ENCODE measurements at places on chromosomes 2 and 18.

- DNase-seq = no peak
These were observed 115.5 kb downstream of the TWIST2 start for GRCh38 chr2:238963161-238963970.

GRCh38 chr2:219249203-219249980 is 3.7 kb upstream of the TUBA4B start:
- peak; percentile 23 for DNase-seq

DNA sequence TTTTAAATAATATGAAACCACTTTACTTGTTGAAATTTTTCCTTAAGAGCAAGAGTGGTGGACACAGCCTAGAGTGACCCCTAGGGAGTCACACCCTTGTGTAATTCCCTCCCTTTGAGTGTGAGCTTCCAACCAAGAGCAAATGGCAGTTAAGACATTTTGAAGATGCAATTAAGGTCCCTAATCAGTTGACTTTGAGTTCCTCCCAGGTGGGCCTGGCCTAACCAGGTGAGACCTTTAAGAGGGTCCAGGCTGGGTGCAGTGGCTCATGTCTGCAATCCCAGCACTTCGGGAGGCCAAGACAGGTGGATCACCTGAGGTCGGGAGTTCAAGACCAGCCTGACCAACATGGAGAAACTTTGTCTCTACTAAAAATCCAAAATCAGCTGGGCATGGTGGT is 143.5 kb upstream of the PID1 start:
- DNase-seq = no peak

DNA sequence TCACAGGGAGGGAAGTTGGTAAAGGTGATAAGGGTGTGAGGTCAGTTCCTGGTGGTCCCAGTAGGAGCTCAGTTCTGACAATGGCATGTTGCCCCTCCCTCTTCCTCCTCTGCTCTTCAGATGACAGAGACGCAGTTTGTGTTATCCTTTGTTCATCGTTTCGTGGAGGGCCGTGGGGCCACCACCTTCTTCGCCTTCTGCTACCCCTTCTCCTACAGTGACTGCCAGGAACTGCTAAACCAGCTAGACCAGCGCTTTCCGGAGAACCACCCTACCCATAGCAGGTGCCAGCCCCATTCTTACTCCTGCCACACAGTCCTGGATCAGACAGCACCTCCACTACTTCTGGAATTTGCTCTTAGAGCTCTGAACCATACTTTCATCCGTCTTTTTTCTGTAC is 2.3 kb downstream of the AGBL5 start:
- no peak for DNase-seq

GRCh38 chr2:150469706-150470274 is 17.7 kb downstream of the RND3 start:
- DNase-seq = no peak

DNA sequence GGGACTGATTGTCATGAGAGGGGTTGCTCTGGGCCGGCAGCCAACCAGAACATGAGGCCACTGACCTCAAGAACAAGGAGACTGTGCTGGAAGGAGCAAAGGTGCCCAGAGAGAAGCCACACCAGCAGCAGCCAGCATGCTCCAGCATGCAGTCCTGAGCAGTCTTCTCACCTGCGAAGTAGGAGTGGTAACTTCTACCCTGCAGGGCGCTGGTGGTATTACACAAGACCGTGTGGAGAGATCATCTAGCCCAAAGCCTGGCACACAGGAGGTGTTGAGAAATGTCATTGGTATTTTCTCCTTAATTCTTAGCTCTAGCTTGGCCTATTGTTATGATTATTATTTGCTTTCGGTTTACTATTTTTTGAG is 132.7 kb downstream of the TSN start:
- no peak for DNase-seq

DNA sequence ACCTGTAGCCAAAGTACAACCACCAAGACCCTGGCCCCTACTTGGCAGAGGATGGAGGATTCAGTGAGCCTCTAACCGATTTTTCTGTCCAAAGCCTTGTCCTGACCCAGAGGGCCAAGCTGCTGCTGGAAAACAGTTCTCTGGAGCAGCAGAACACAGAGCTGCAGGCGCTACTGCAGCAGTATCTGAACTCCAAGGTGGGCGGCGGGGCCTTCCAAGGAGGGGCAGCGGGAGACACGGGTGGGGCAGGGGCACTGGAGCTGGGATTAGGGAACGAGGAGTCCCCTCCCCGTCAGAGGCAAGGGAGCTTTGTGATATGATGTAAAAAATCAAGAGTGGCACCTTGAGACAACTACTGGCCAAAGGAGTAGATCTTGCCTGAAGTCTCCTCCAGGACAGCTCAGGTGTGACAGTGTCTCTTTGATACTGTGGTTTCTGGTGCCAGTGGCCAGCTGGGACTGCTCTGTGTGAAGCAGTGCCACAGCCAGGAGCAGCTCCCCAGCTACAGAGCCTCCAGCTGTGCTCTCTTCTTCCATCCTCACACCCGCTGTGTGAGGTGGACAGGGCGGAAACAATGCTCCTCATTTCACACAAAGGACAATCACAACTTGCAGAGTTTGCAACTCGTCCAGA is 22.8 kb downstream of the OTOF start:
- DNase-seq = no peak

DNA sequence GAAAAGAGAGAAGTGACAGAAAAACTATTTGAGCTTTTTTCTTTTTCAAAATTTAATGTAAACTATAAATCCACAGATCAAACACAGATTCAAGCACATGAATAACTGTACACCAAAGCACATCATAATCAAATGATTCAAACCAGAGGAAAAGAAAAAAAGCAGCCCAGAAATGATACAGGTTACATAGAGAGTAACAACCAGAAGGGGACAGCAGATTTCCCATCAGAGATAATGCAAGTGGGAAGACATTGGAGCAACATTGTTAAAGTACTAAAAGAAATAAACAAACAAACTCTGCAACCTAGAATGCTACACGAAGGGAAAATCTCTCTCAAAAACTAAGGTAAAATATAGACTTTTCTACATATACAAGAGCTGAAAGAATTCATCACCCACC is 34.5 kb downstream of the CMPK2 start:
- DNase-seq = no peak

DNA sequence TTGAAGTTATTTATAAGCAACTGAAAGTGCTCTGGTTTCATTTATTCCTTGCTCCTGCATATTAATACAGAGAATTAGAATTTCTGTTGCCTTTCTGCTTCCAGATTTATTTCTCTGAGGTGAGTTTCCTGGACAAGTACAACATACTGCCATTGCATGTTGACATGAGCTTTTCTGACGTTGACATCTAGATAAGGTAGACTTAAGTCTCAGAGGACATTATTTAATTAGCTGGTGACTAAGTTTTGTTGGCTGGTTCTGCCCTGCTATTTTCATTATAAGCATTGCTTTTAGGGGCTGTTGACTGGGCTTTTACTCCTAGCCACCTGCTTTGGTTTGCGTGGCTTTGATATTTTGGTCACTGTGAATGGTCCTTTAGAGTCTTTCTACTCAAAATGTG is 282.9 kb upstream of the SPRED2 start:
- DNase-seq = no peak

- DNase-seq = no peak
These were observed 74.5 kb downstream of the MYO3B start for GRCh38 chr2:170252414-170252813.

DNA sequence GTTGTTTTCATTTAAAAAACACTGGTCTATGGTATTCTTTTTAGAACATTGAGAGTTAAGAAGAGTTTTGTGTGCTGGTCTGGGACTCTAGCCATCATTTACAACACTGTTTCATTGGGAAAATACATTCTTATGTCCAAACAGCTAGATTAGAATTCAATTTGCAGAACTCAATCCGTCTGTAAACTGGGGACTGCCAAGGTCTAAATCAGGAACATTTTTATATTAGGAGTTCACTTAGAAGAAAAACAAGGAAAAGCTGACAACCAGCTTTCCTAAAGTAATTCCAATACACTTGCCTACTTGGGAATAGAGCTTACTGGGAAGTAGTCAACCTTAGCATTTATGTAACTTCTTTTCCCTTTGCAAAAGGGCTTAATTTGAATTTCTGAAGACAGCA is 91.5 kb upstream of the RNF152 start:
- DNase-seq = no peak

DNA sequence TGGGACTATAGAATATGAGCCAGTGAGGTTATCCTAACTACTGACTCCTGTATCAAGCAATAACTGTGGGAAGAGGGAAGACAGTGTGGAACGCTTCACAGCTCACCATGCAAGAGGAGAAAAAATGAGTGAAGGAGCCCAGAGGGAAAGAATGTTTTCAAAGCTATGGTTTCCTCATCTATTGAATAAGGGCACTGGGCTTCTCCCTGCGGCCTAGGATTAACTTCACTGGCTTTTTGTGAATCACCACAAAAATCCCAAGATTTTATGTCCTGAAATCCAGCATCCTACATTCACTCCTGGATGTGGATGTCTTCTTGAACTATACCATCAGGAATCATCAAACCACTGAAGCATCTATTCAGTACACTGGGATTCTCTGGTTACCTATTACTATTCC is 44.5 kb upstream of the SP5 start:
- no peak for DNase-seq
